ENCODE measurements at places on chromosomes 11 and 22. TPM values are rescaled to one million over a fixed set of nuclear protein-coding genes. Genes with fewer than 3 reads are reported as not detected.

OR4A15 gene
- not detected for total RNA-seq

CLDN5 gene
- total RNA-seq: not detected

AAMDC gene
- total RNA-seq: 35.6 TPM

ANO9 gene
- total RNA-seq: 8.9 TPM

PIK3IP1 gene
- total RNA-seq: 0.44 TPM

ATG2A gene
- 6.5 TPM for total RNA-seq

KIAA1671 gene
- total RNA-seq: 13.5 TPM

SPON1 gene
- not detected for total RNA-seq

GRCh38 chr11:120834686-120835210 lies 189.2 kb upstream of the TBCEL start:
- DNase-seq: no peak

GRCh38 chr11:76152086-76152681 lies 54.1 kb downstream of the WNT11 start:
- DNase-seq: peak; percentile 70

DNA sequence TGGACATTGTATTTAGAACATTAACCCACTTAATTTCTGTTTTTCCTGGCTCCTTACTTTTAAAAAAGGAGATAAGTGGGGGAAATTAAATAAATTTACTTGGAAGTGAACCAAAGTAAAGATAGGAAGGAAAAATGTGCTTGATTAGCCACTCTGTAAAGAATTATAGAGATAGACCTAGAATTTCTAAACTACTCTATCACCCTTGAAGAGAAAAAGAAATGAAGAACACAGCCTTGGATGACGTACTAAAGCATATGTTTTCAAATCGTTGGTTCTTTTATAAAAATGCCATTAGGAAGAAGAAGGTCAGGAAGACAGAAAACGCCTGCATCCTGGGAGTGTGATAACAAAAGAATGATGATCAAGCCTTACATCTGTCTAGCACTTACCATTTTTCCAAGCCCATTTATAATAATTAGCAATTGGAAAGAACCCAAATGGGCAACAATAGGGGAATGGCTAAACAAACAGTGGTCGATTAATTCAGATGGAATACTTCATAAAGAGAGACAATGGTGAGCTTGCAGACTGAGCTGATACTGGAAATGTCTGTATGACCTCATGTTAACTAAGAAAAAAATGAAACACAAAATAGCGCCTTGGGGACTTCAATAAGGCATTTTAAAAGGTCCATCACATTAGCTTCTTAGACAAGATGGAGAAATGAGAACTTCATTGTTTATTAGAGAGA lies 81.0 kb upstream of the LRRC55 start:
- DNase-seq: no peak

DNA sequence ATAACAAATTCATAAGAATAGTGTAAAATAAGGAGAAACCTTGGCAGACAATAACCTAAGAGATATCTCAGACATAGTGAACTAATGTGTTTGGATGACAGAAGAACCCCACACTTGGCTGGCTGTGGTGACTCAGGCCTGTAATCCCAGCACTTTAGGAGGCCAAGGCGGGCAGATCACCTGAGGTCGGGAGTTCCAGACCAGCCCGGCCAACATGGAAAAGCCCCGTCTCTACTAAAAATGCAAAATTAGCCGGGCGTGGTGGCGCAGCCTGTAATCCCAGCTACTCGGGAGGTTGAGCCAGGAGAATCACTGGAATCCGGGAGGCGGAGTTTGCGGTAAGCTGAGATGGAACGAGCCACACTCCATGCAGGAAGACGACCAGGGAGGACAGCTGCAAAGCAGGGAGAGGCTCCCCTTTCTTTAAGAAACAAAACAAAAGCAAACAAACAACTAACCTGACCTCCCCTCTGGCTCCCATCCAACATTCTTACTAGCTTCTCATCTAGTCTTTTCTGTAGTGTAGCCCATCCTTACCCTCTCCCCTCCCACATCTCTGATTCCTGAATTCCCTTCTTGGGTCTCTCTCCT lies 84.2 kb downstream of the ZNF280B start:
- DNase-seq: no peak

DNA sequence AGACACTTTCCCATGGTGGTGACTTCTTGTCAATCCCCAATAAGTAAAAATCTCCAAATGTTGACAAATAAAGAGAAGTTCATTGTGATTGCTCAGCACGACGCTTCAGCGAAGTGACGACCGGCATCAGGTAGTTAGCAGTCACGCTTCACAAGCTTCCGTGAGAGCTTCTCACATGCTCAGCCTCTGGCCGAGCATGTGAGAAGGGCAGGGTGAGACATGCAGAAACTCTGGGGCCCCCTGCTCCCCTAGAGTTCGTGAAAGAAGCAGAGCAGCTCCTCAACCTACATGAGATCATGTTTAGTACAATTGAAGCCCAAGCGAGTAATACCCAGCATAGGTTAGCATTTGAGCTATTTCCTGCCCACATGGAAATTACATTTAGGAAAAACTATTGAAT lies 4.4 kb upstream of the C11orf16 start:
- DNase-seq: no peak

- no peak for DNase-seq
Observed at GRCh38 chr11:20688761-20689160, 19.4 kb downstream of the NELL1 start.

DNA sequence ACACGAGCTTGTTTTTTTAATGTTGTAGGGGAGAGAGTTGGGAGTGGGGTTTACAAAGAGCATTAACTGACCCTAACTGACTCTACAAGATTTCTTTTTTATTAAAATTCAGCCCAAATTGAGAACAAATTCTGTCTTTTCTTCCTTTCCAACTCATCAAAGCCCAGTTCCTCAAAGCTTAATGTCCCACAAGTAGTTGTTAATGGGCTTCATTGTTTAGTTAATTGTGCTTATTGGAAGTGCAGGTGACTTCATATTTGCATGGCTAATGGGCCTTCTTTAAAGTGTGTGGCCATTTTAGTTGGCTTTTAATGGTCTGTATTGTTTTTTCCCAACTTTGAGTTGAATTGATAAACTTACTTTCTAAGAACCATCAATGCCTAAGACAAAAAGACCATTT lies 39.8 kb downstream of the MPPED2 start:
- no peak for DNase-seq

- DNase-seq: no peak
Observed at GRCh38 chr11:78922859-78923625, 348.4 kb upstream of the NARS2 start.

DNA sequence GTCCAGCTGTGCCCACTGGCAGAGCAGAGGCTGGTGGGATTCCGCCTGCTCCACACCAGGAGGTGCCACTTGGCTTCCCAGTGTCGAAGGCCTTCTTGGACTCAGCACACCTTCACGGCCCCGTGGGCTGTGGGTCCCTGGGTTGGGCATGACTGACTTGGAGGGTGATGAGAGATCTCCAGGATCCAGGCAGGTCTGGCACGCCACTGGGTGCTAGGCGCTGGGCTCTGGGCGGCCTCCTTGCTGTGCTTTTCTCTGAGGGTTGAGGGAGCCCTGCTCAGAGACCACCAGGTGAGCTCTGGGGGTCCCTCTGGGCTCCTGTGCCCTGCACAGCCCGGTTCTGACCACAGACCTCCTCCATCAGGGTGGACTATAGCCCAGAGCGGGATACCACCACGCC lies 12.3 kb downstream of the LRP5 start:
- DNase-seq: no peak

DNA sequence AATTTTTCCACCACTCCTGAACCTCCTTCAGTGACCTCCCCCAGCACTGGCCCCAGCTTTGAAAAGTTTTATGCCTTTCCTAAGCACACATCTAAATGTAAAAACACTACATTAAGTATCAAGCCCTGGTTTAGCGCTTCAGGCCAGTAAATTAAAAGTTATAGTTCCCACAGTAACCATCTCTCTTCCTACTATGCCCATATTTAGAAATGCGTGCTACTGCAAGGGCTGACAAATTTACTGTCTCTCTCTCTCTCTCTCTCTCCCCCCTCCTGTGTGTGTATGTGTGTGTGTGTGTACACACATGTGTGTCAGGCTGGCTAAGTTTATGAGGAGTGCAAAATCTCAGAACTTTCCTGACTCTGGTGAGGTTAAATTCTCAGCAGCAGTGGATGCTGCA lies 231.4 kb downstream of the LARGE1 start:
- DNase-seq: no peak

GRCh38 chr11:60485987-60486386 lies 6.6 kb upstream of the MS4A12 start:
- DNase-seq: peak; percentile 54

DNA sequence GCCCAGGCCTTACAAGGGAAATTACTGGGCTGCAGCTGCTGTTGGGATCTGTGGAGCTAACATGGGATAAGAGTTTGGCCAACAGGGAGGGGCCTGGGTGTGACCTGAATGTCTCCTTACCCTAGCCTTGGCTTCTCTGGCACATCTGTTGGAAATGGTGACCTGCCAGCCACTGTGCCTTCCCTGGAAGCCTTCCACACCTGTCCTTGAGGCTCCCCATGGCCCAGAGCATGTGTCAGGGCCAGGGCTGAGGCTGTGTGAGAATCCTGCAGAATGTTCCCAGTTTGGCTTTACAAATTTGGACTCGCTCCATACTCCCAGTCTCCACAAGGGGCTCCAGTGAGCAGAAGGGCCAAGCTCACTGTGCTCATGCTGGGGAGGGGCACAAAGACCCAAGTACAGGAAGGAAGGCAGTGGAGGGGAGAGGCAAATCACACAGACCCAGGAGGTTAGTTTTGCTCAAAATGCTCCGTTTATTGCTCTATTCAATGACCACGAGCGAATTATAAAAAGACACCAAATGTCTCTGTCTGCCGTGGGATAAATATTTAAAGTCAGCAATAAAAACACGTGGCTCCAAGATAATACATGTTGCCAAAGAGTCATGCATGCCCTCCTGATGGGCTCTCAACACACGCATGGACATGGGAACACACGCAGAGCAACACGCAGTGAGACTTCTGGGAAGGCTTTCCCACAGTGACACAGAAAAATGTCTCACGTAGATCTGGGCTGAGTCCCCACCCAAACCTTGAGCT lies 1.7 kb upstream of the IGSF22 start:
- DNase-seq: peak; percentile 48

DNA sequence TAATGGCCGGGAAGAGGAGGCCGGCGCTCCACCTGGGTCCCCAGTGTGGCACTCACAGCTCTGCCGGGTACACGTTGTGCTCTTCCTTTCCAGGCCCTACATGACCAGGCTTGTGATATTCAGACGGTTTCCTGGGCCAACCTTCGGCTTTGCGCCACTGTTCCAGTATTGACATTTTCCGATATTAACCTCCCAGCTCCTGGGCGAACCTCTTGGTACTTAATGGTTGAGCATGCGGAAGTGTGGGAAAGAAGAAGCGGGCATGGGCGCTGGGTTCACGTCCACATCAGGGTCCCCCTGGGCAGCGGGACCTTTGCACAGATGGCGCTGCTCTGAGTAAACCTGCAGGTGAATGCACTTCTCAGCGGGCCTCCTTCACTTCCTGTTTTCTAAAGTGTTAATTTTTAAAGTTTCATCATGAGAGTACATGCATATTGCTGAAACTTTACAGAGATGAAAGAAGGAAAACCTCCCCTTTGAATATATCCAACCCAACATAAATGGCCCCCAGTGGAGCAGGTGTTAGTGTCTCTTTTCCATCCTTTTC lies 286.7 kb downstream of the TBC1D22A start:
- no peak for DNase-seq

GRCh38 chr11:1884303-1884700 lies 7.4 kb downstream of the PRR33 start:
- DNase-seq: no peak

DNA sequence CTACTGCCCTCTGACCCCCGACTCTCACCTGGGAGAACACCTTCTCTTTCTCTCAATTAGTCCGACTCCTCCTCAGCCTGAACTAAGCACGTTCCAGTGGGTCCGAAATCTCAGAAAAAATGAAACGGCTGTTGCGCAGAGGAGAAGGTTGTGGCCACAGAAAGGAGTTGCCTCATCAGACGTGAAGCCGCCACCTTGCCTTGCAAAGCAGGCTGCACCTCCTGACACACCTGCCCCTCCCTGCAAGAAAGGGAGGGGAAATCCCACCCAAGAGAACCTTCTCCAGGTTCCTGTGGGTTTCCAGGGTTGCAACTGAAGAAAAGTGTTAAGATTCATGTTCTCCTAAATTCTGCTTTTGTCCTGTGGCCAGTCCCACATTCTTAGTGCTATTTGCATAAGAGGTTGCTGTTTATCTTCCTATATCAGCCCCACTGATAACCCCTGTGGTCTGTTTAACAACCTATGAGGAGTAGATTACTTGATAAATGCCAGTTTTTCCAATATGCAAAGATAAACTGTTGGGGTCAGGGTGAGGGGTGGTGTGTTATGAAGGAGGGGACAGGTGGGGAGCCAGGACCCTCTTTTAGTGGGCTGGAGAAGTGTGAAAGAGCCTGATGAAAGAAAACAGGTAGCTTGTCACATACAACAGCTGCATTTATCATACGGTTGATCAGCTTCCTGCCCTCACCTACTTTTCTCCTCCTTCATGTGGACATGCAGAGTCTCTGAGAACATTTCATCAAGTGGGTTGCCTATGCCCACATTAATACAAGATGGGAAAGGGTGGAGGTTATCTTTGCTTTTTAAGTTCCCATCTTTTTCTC lies 18.2 kb downstream of the ZBTB16 start:
- no peak for DNase-seq

GRCh38 chr11:62883673-62884072 lies 3.0 kb downstream of the SLC3A2 start:
- DNase-seq: no peak

- no peak for DNase-seq
Observed at GRCh38 chr11:117459123-117459978, 131.7 kb downstream of the CEP164 start.

- DNase-seq: peak; percentile 30
Observed at GRCh38 chr22:39808081-39808480, 85.5 kb downstream of the ENTHD1 start.

Data from HepG2 (cell line).